ENCODE measurements at places on chromosomes 5 and 9.

GRCh38 chr9:91395553-91396471 lies 27.8 kb downstream of the NFIL3 start:
- DNase-seq: peak; percentile 88

DNA sequence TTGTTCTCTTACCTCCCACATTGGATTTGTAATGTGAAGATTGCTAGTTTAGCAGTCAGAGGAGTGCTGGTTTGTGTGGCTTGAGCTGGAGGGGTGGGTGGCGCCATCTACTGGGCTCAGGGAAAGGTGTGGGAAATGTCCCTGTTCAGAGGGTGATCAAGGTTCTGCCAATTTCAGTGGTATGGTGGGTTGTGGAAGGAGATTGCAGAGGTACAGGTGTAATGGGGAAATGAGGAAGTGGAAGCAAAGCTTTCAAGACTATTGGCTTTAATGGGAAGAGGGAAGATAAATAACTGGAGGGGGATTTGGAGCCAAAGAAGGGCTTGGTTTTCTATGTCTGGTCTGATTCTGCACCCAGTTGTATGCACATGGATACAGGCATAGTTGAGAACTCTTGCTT lies 76.4 kb downstream of the OSMR start:
- no peak for DNase-seq

- no peak for DNase-seq
Observed at GRCh38 chr5:125874717-125875116, 548.5 kb upstream of the GRAMD2B start.

DNA sequence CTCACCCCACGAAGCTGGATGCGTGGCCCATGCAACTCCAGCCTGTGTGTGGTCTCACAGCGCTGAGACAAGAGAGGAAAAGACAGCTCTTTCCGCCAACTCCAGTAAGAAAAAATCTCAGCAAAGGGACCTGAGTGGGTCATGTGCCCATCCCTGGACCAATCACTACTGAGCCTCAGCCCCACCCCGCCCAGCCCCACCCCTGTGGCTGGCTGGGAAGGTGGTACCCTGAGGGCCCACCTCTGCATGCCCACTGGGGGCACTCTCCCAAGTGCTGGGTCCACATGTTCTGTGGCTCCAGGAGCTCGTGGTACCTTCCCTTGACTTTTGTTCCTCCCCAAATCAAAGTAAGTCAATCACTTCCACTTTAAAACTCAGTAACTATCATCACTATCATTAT lies 105.1 kb upstream of the SMIM23 start:
- DNase-seq: no peak

DNA sequence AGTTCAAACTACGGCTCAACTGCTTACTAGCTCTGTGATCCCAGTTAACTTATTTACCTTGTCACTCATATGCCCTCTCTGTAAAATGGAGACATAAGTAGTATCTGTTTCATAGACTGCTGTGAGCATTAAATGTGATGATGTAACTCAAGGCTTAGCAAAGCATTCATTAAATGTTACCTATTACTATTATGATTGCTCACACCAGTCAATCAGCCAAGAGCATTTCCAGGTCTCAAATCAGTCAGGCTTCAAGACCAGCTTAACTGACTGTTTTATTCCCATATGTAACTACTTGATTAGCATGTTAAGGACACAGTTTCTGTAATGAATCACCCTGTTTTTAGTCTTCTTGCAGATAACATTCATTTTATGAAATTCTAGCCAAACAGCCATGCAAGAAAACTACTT lies 413.3 kb downstream of the MLLT3 start:
- DNase-seq: no peak

- no peak for DNase-seq
Observed at GRCh38 chr5:142561029-142561428, 124.9 kb downstream of the FGF1 start.

GRCh38 chr5:180096616-180097015 lies 25.1 kb upstream of the RNF130 start:
- DNase-seq: no peak

DNA sequence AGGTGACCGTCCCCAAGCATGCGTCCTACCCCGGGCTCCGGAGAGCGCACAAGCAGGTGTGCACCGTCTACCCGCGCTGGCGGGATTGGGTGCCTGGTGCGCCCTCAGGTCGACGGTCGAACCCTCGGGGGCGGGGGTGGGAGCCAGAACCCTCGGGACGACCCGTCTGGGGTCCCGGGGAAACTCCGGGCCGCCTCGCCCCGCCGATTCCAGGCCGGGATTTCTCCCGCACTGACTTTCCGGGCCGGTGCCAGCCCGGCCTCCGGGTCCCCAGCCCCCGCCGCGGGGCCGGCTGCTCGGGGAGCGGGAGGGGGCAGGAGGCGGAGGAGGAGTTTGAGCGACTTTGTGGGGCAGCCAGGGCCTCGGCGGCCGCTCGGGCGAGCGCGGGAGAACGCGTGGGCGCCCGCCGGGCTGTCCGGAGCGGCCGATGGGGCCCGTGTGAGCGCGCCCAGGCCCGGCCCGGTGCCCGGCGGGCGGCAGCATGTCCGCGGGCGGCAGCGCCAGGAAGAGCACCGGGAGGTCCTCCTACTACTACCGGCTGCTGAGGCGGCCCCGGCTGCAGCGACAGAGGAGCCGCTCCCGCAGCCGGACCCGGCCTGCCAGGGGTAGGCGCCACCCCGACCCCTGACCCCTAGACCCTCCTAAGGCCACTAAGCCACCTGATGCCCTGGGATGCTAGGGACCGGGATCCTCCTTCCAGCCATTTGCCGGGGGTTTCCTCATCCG lies at the start of gene DAB2IP:
Gene DAB2IP, plus strand, starts transcription at position 340 of the 726 bp plus-strand sequence. Its CDS starts 142 bp downstream, at position 482.
- DNase-seq: no peak

- no peak for DNase-seq
Observed at GRCh38 chr5:13695076-13695712, 249.3 kb downstream of the DNAH5 start.

DNA sequence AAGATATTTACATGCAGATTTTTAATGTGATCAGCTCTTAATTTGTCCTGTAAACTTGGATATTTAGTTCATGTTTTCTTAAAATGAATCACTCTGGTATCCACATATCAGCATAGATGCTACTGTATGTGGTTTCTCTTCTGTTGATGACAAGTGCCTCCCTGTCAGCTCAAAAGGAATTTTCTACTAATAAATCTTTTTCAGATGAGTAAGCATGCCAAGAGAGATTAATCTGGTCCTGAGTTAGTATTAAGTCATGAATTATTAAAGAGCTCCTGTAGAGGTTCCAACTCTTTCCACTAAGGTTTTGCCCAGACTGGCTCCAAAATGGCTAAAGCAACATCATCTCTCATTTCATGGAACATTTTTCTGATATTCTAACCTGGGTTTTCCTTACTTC lies 129.2 kb downstream of the GOLPH3 start:
- DNase-seq: peak; percentile 4

- no peak for DNase-seq
Observed at GRCh38 chr5:159331093-159331973, 1.0 kb upstream of the IL12B start.

GRCh38 chr5:142618130-142618523 lies 67.8 kb downstream of the FGF1 start:
- DNase-seq: no peak
